NCI-H2171 treated with DMSO at 0.1 percent for 48 hours (cell line): ENCODE measurements at places on chromosomes 6 and 20.

GRCh38 chr20:56730996-56731395 is 101.9 kb downstream of the TFAP2C start:
- no peak for DNase-seq

- no peak for DNase-seq
Observed at GRCh38 chr6:170190046-170190445, 100.8 kb downstream of the DLL1 start.

DNA sequence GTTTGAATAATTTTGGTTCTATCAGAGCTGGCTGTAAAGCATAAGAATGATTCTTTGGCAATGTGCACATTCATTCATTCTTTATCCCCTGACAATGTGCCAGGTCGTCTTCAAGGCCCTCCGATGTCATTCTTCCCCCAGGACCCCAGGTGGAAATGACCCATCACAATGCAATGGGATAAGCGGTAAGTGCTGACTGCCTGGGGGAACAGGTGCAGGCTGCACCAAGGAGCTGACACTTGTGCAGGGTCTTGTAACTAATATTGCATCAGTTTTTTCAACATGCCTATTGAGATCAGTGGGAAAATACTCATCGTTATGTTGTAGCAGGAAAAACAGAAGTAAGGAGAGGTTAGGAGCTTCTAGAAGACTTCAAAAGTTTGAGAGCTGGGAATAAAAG is 105.6 kb downstream of the FOXC1 start:
- no peak for DNase-seq

GRCh38 chr6:53411451-53411850 is 62.7 kb upstream of the ELOVL5 start:
- no peak for DNase-seq

DNA sequence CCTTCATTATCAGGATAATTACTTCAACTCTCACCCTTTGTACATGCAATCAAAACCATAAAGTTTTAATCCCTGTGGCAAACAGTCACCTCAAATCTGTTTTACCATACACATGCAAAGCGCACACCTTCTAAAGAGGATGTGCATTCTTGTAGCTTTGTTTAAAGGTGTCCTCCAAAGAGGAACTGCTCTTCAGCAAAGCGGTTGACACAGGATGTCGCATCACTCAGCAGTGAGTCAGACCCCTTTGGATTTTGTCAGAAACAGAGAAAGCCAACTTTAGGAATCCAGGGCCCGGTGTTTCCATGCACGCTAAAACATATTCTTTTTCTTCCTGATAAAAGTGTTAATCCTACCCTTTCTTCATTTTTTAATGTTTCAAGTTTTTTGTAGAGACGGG is 268.3 kb upstream of the ARID1B start:
- no peak for DNase-seq

GRCh38 chr6:14309516-14309915 is 191.9 kb downstream of the CD83 start:
- DNase-seq = no peak

DNA sequence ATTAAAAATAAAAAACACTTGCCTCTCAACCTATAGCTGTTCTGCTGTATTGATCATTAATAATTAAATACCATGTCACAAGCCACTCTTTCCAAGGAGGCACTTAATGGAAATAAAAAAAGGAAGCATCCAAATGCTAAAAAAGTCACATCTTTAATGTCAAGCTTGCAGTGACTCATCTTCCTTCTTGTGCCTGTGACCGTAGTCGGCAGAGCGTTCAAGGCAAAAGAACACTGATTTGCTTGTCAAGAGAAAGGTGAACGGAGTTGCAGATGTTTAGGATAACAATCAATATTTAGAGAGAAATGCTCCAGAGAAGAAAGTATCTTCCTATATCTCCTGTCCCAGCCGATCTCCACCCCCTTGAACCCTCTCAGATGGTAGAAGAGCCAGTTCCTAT is 341.0 kb upstream of the OPRM1 start:
- no peak for DNase-seq

- no peak for DNase-seq
Observed at GRCh38 chr6:97067045-97067444, 142.5 kb downstream of the KLHL32 start.

- DNase-seq = no peak
Observed at GRCh38 chr6:15327271-15327670, 81.4 kb downstream of the JARID2 start.

DNA sequence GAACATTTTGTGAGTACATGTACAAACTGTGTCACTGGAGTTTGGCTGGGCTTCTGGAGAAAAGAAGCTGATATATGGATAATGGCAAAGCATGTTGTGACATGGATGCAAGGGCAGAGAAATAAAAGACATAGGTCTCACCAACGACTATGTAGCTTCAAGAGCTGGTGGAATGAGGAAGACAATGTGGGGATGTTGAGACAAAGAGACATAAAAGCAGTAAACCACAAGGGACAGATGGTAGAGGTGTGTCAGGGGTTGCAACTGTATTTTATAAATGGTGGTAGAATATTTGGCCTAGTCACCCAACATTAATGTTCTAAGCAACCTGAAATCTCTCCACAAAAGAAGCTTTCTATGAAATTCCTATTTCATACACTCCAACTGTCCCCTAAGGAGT is 199.0 kb downstream of the KCNQ5 start:
- no peak for DNase-seq

- no peak for DNase-seq
Observed at GRCh38 chr6:122407712-122408111, 8.3 kb downstream of the HSF2 start.
